Tongue (tissue), 3 donors: ENCODE measurements at places on chromosomes 13 and 19. TPM values are rescaled to one million over a fixed set of nuclear protein-coding genes. Genes with fewer than 3 reads are reported as not detected.

Gene CPAMD8
- 6.2 TPM for total RNA-seq

Gene PNMA8A
- 47.1 TPM for total RNA-seq

GRCh38 chr13:73061876-73062275 lies 3.1 kb downstream of the KLF5 start:
- DNase-seq: no peak

GRCh38 chr13:83895994-83896580 lies 13.8 kb upstream of the SLITRK1 start:
- DNase-seq: no peak

DNA sequence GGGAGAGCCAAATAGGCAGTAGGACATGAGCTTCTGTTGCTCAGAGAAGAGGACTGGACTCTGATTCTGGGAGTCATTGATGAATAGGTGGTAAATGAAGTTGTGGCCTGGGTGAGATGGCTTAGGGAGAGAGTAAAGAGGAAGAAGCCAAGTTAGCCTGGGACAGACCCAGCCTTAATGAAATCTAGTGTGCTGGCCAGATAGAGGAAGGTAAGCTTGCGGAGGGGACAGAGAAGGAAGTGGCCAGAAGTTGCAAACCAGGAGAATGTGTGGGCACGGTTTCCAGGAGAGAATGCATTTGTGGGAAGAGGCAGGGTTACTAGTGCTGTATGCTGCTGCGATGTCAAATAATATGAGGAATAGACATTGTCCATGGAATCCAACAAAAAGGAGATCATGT lies 83.3 kb upstream of the OLFM4 start:
- no peak for DNase-seq

DNA sequence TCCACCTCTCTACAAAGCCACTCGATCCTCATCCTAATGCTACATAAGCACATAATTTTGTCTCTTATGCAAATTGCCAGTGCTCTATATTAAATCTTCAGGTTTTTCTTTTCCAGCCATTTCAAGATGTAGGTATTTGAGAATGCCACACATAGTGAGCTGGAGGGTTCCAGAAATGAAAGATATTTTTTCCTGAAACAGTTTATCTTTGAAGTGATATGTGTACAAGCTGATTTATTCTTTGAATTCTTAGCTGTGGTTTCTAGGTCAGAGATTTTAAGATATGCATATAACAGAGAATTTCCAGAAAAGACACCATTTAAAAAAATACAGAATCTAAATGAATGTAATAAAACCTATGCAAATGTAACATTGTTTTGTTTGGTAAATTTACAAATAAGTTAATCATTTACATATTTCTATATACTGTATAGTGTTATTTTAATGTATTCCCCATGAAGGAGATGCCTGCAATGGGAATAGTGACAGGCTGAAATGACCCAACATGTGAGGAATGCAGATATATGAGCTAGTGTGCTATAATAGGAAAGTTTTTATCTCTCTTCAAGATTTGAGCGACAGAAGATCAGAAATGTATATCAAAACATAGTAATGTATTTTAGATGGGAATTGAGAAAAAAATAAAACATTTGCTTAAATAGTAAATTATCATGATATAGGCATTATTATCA lies 570.2 kb downstream of the SLITRK1 start:
- DNase-seq: no peak

- DNase-seq: no peak
These were observed 518 bp downstream of the TFDP1 start for GRCh38 chr13:113584870-113585671.

GRCh38 chr19:37655689-37656371 lies 565 bp upstream of the ZFP30 start:
- peak; percentile 95 for DNase-seq

DNA sequence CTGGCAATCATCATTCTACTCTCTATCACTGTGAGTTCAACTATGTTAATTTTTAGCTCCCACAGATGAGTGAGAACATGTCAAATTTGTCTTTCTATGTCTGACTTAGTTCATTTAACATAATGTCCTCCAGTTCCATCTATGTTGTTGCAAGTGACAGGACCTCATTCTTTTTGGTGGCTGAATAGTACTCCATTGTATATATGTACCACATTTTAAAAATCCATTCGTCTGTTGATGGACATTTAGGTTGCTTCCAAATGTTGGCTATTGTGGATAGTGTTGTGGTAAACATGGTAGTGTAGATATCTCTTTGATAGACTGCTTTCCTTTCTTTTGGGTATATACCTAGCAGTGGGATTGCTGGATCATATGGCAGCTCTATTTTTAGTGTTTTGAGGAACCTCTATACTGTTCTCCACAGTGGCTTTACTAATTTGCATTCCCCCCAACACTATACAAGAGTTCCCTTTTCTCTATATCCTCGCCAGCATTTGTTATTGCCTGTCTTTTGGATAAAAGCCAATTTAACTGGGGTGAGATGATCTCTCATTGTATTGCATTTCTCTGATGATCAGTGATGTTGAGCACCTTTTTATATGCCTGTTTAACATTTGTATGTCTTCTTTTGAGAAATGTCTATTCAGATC lies 124.1 kb downstream of the PCCA start:
- no peak for DNase-seq

DNA sequence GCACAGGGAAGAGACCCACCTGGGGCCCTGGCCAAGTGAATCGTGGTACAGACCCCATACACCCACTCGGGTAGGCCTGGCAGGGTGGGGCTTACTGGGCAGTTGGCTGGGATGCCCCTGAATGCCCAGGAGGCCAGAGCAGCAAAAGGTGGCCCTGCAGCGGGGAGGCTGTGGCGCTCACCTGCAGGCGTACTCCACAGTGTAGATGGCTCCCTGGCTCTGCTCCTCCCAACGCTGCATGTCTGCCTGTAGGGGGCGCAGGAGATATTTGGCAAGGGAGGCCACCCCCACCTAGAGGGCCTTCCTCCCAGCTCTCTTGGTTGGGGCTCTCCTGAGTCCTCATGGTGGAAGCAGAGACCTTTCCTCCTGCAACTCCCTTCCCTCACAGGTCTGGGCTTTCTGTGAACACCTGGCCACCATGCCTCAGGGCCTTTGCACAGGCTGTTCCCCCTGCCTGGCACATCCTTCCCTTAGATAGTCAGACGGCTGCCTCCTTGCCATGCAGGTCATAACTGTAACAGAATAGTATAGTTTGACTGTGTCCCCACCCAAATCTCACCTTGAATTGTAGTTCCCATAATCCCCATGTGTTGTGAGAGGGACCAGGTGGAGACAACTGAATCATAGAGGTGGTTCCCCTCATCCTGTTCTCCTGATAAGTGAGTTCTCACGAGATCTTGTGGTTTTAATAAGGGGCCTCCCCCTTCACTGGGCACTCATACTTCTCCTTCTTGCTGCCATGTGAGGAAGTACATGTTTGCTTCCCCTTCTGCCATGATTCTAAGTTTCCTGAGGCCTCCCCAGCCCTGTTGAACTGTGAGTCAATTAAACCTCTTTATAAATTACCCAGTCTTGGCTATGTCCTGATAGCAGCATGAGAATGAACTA lies 5.9 kb downstream of the BORCS8 start:
- peak; percentile 30 for DNase-seq
